Stimulated activated CD8-positive, alpha-beta memory T cell treated with anti-CD3 and anti-CD28 coated beads, Interleukin-2, amount 100 ng/mL, for 1 hour (primary cell): ENCODE measurements at places on chromosomes 11 and 22.

DNA sequence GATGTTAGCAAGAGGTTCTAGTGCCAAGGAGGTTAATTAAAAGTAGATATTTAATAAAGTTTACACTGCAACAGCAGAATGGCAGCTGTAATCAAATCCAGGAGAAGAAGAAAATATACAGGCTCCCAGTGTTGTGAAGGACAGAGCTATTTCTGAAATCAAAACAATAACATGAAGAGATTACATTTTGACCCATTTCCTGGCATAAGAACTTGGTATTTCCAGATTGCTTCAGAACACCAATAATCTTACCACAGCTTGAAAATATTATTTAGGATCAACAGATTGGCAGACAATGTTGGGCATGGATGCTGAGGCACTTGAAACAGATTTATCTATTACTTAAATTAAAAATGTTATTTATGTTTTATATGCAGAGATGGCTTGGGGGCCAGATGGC, 692.5 kb downstream of the KCNA4 start:
- no peak for DNase-seq

DNA sequence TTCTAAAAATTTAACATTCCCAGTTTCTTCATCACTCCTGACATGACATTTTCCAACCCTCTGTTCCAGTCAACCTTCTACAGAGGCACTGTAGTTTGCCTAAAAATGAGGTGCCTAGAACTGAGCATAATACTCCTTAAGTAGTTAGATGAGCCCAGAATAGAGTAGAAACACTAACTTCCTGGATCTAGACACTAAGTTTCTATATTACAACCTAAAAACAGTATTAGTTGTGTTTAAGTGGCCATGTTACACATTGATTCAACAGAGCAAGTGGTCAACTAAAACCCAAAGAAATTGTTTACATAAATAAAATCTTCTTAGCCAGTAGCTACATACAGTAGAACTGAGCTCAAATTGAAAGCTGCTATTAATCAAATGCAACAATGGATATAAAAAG, 1.3 kb downstream of the HPS5 start:
- DNase-seq, result no peak

GRCh38 chr11:77418155-77418970, 55.5 kb downstream of the PAK1 start:
- no peak for DNase-seq

GRCh38 chr11:83119216-83119615, 37.7 kb upstream of the PCF11 start:
- no peak for DNase-seq

GRCh38 chr11:93623920-93624319, 37.6 kb upstream of the CEP295 start:
- DNase-seq, result no peak

GRCh38 chr11:772429-773390, 4.6 kb downstream of the GATD1 start:
- DNase-seq, result no peak

DNA sequence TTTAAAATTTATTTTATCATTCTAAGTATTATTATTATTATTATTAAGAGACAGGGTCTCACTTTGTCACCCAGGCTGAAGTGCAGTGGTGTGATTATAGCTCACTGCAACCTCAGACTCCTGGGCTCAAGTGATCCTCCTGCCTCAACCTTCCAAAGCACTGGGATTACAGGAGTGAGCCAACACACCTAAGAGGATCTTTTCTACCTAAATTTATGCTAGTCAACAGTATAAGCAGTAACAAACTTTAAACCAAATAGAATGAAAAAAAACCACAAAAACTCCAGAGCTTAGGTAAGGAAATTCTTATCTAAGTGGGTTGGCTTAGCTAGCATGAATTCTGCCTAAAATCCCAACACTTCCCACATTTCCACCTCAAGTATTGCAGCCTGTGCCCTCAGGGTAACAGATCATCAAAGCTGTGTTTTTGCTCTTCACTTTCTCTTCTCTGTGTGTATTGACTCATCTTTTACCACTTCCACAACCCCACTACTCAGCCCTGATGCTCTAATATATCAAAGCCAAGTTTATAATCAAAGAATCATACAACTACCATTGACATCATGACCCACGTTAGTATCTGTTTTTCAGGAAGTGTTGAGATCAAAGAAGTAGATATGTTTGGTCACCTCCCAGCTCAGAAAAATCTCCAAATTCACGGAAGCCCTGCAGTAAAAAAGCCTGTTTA, 93.7 kb upstream of the SPON1 start:
- no peak for DNase-seq
